HCEC 1CT (cell line): ENCODE measurements at places on chromosomes 6 and 20.

DNA sequence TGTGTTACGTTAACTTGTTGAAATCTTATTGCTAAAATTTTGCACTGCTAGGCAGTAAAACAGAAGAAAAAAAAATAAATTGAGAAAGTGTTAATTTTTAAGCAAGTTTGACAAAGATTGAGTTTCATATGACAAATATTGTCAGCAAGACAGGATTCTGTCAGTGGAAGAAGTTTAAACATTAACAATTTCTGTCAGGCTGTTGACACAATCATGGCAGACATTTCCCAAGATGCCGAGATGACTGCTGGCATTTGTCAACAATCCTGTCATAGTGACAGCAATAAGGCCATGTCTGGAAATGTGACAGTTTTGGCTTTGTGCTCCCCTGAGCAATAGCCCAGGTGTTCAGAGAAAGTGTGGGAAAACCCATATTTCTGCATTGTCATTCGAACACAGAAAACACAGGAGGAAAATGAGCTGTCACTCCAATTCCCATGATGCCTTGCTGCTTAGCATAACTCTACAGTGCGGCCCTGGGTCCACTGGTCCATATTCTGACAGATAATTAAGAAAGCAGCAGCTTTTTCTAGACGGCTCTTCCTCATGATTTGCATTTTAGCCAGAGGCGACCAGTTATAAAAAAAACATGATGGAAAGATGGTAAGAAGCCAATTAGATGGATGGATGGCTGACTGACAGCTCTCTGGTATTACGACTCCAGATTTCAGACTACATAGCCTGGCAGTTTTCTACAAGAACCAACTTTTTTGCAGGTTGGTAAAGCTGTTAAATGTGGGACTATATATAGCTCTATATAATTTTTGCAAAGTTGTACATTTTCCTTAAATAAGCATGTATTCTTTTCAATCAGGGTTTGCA is 43.6 kb upstream of the DEFB112 start:
- DNase-seq: no peak

DNA sequence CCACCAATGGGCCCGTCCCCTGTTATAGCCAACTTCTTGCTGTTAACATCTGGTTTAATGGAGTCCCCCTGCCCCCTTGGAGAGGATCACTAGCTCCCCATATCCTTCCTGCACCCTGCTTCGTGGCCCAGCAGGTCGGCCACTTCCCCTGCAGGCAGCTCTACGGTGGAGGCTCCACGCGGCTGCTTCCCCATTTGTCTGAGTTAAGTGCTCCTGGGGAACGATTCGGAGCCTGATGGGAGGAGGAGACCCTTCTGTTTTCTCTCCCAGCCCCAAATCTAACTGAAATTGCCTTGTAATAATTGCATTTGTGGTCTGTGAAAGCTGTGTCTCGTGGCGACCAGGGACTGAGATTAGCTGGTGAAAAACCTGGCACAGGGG is 74.6 kb downstream of the SULF2 start:
- no peak for DNase-seq

- no peak for DNase-seq
These were observed 138.2 kb upstream of the SLC22A16 start for GRCh38 chr6:110614586-110614985.

GRCh38 chr6:43733471-43734293 is 36.3 kb upstream of the VEGFA start:
- no peak for DNase-seq

- peak; percentile 23 for DNase-seq
These were observed 57.5 kb upstream of the FUCA2 start for GRCh38 chr6:143569040-143569439.

DNA sequence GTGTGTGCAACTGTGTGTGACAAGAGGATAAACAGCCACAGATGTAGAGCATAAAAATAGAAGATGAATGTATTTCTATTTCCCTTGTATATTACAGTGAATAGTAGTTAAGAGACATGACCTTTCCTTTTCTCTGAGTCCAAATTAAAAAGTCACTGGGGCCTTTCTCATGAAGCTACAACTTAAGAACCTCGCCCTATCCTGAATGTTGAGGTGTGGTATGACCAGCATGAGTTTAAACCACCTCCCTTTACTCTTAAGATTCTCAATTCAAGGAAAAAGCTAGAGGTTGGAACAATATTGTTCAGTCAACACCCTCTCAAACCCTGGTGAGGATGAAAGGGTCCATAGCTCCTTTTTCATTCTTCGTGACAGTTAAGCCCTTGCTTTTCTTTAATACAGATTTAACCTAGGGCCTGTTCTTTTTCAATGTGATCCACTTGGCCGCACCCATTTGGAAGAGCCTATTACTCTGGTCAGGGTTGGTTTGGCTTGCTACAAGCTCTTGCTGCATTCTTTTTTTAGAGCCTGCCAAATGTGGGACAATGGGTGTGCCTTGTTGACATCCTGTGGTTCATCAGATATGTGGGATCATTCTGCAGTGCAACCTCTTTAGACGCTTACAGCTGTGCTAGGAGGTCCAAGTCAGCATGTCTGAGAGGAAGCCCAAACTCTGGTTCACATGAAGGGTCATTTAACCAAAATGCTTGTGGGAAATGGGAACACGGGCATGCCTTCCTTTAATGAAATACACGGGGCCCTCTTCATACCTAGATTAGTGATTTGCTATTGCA is 290.0 kb downstream of the HAO1 start:
- peak; percentile 77 for DNase-seq

GRCh38 chr6:26044140-26045064 is 42.8 kb upstream of the HFE start:
- peak; percentile 70 for DNase-seq

DNA sequence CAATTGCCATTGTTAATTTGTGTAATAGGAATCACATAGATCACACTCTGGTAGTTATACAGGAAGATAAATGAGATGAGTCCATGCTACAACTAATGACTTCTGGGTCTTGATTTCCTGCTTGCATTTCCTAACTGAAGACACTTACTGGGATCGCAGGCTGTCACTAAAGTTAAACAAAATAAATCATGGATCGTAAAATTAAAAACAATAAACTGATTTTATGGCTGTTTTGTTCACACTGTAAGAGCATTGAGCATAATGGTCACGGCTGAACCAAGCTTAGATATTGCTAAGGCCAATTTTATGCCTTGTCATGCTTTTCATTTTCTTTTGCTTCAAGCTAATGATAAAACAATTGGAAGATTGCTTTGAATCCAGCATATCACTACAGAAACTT is 332.5 kb upstream of the CITED2 start:
- no peak for DNase-seq

DNA sequence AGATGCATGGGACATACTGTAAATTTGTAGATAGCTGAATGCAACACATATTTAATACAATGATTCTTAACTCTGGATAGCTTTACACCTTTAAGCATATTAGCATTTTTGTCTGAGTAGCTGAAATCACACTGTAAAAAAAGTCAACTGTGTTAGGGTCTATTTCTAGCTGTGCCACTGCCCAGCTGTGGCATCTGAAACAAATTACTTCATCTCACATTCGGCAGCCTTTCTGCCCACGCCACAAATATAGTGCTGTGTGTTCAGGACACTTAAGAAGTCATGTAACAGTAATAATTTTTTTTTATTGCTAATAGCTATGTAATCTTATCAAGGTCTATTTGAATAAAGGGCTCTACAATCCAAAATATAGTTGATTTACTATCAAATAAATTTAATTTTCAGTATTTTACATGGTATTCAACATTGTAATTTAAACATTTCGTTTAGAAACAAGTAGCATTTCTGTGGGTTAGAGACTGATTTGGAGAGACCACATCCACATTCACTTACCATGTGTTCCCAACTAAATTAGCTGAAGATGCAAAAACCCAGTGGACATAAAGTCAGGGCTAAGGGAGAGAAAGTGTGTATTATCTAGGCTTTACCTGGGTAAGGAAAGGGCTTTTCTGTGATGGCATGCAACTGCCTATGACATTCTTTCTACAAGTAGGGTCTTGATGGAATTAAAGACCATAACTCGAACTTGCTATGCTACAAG is 276.7 kb downstream of the PLCB1 start:
- DNase-seq: no peak

GRCh38 chr6:17035257-17036064 is 66.4 kb upstream of the STMND1 start:
- DNase-seq: no peak

- no peak for DNase-seq
These were observed 8.1 kb upstream of the UBR2 start for GRCh38 chr6:42555477-42556457.

GRCh38 chr6:11960909-11961779 is 51.0 kb upstream of the HIVEP1 start:
- DNase-seq: no peak

GRCh38 chr6:85983032-85983659 is 340.5 kb upstream of the SYNCRIP start:
- DNase-seq: no peak

DNA sequence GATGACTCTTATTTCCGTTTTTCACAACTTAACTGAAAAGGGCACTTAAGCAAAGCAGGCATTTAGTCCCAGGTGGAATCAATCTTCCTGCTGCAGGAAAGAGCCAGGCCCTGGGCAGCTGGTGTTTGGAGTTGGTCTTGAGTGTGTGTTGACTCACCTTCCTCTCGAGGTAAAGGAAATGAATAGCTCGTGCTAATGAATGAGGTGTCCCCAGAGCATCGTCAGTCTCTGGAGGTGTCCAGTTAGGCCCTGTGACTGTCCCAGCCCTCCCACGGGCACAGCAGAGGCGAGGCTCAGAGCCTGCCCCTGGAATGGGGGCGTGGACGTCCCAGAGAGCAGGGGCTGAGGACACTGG is 277.7 kb downstream of the NRN1 start:
- peak; percentile 50 for DNase-seq

DNA sequence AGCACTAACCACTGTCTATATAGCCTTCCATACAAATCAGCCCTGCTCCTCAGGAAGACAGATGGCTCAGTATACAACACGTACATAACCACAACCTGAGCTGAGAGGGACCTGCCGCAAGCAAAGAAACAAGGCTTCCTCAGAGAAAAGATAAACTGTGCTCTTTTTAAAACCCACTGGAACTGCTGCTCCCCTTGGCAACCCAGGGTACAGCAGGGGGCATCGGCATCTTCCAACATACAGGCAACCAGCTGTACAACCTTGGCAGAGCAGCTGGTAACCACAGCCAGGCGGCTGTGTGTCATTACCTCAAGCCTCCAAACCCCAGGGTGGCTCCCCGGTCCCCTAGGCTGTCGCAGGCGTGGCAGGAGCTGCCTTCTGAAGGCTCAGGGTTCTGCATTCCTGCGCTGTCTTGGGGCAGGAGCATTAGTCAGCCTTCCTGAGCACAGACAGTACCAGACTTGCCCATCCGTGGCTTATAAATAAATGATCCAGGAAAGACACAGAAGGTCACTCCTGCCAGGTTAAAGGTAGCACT is 249.5 kb downstream of the ADGRG6 start:
- DNase-seq: peak; percentile 13

- no peak for DNase-seq
These were observed 53.5 kb downstream of the RREB1 start for GRCh38 chr6:7161253-7161623.

- peak; percentile 94 for DNase-seq
These were observed 42.2 kb upstream of the STXBP5 start for GRCh38 chr6:147161974-147162495.

DNA sequence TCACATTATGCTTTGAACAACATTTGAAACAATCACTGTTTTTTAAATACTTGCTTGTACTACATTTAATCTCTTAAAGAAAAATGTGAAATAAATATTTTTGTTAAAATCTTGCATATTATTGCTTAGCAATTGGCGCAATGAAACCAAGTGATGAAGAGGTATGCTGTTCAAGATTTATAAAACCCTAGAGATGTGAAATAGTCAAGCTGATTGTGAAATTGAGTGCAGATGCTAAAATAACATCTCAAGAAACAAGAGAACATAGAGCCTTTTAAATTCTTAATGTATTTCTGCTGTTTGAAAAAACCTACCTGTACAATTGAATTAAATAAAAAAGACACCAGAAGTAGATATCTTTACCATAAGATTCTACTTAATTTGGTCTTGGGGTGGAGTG is 179.2 kb upstream of the MCHR2 start:
- no peak for DNase-seq

DNA sequence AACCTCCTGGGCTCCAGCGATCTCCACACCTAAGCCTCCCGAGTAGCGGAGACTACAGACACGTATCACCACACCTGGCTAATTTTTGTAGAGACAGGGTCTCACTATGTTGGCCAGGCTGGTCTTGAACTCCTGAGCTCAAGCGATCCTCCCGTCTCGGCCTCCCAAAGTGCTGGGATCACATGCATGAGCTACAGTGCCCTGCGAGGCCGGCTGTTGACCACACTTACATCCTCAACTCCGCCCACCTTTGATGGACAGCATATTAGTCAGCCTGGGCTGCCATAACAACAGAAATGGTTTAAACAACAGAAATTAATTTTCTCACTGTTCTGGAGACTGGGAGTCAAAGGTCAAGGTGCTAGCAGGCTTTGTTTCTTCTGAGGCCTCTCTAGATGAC is 107.7 kb downstream of the JPH2 start:
- DNase-seq: peak; percentile 27

- no peak for DNase-seq
These were observed 928.7 kb upstream of the ADGRB3 start for GRCh38 chr6:67706388-67706787.

- peak; percentile 46 for DNase-seq
These were observed 322.8 kb upstream of the GJE1 start for GRCh38 chr6:141809901-141810300.

- DNase-seq: peak; percentile 96
These were observed 142.0 kb upstream of the ZNF217 start for GRCh38 chr20:53735536-53736050.

DNA sequence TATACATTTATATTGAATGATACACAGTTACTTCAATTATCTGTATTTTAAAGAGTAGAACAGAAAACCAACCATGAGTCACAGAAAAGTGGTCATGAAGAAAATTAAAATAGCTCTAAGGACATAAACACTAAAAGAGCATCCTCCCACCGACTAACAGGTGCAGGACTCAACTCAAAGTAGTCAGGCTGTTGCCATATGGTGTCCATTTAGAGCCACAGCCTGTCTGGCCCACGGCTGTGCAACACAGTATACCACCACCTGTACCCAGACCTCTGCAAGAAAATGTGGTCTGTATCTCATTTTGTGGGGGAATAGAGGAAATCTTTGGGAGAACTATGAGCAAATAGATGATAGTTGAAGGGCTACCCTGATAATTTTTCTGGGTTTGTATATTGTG is 449.8 kb upstream of the RNF217 start:
- no peak for DNase-seq

DNA sequence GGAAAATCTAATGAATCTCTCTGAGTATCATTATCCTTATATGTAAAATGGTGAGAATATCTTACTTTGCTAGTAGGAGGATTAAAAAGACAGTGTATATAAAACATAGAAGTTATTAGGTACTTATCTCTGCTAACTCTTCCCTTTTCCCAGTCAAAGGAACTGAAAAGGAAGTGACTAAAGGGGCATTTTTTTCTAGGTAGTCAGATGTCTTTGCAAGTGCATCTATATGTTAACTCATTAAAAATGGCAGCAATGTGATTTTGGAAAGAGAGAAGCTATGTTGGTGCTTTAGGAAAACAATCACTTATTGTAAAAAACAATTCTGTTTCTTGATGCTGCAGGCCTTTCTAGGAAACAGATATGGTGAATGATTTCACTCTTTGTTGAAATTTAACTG is 180.9 kb downstream of the SAMD5 start:
- peak; percentile 39 for DNase-seq
